ENCODE measurements at places on chromosomes 3 and 15. TPM values are rescaled to one million over a fixed set of nuclear protein-coding genes. Genes with fewer than 3 reads are reported as not detected.

GRCh38 chr3:44198284-44199269, 43.1 kb upstream of the TOPAZ1 start:
- H3K27ac ChIP-seq: no peak overlapping the region
- no peak for DNase-seq
- no peak overlapping the region for H3K4me3 ChIP-seq
- no peaks in the 10 kb centered on the region for H3K27me3 ChIP-seq
- H3K36me3 ChIP-seq: no peaks in the 10 kb centered on the region

GRCh38 chr3:17088017-17088416, 203.3 kb downstream of the PLCL2 start:
- no peaks in the 10 kb centered on the region for H3K4me1 ChIP-seq
- no peaks in the 10 kb centered on the region for H3K27me3 ChIP-seq
- H3K36me3 ChIP-seq: no peaks in the 10 kb centered on the region
- no peak overlapping the region for H3K4me3 ChIP-seq
- DNase-seq: no peak

DNA sequence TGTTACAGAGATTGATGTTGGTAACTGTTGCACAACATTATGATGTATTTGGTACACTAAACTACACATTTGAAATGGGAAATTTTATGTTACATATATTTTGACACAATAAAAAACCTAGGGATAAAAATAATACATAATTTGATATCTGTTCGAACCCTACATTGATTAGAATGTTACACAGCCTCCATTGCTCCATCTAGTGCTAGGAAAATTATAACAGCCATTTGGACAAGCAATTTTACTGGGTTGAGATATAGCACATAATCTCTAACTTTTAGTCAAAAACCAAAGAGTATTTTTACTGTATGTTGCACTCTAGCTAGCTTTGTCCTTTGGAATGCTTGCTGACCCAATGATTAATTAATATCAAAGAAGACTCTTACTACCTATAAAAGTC, 108.1 kb downstream of the LSAMP start:
- no peak for DNase-seq
- H3K4me1 ChIP-seq: peaks cover 12% of the 10 kb centered on the region
- H3K27ac ChIP-seq: no peak overlapping the region
- H3K36me3 ChIP-seq: no peaks in the 10 kb centered on the region

POLQ gene
- 0.41 TPM for total RNA-seq

ARNT2 gene
- 4.3 TPM for total RNA-seq

All from sigmoid colon (tissue), 7 donors.